ENCODE measurements at places on chromosomes 11 and 22. TPM values are rescaled to one million over a fixed set of nuclear protein-coding genes. Genes with fewer than 3 reads are reported as not detected.

- no peak for DNase-seq
Observed at GRCh38 chr22:35726933-35727332, 9.3 kb downstream of the APOL5 start.

GRCh38 chr11:78030429-78031325, 7.6 kb upstream of the KCTD14 start:
- no peak for DNase-seq

GRCh38 chr22:41989246-41989645, 9.3 kb upstream of the WBP2NL start:
- DNase-seq: no peak

GRCh38 chr11:65849771-65850216, 8.2 kb downstream of the CFL1 start:
- no peak for DNase-seq

- peak; percentile 50 for DNase-seq
Observed at GRCh38 chr11:120563703-120564572, 52.4 kb downstream of the GRIK4 start.

DNA sequence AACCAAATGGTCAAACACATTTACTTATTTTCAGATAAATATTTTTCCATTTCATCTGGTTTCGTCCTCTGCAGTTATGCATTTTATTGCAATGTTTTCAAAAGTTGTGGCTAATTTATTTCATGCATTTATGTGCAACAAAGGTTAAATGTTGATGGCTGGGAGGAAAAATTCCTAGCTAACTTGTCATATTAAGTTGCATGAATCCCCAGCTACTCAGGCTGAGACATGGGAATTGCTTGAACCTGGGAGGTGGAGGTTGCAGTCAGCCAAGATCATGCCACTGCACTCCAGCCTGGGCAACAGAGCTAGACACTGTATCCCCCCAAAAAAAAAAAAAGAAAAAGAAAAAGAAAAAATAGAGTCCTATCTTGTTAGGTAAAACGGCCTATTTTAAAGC, 1862.4 kb upstream of the RAG2 start:
- DNase-seq: no peak

- no peak for DNase-seq
Observed at GRCh38 chr11:14136561-14136960, 174.0 kb downstream of the SPON1 start.

DNA sequence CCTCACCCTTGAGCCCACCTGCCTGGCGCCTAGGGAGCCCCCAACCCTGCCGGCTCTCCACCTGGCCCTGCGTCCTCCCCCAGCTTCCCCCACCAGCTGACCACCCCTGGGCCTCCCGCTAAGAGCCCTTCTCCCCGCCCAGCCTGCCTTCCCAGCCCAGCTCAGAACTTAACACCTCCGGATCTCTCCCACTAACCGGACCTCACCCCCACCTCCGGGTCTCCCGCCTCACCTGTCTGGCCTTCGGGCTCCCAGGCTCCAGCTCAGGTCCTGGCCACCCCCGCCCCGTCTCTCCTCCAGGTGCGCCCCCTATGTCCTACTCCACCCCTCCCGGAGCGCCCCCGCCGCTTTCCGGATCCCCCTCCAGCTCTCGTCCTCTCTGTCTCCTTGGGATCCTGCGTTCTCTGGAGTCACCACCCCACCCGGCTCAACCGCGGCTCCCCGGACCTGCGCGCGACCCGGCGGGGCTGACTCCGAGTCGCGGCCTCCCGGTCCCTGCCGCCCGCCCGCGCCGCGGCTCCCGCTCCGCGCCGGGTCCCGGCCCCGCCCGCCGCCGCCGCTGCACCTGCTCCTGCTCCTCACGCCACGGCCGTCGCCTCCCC, at the start of gene KCNJ11:
Gene KCNJ11 (minus strand): TSS at position 51 of the 602 bp plus-strand sequence. CDS start 568 bp downstream, outside the sequence.
- no peak for DNase-seq

- no peak for DNase-seq
Observed at GRCh38 chr22:29201782-29202181, 3.9 kb upstream of the EMID1 start.

- no peak for DNase-seq
Observed at GRCh38 chr11:12276356-12276755, 101.0 kb upstream of the PARVA start.

DNA sequence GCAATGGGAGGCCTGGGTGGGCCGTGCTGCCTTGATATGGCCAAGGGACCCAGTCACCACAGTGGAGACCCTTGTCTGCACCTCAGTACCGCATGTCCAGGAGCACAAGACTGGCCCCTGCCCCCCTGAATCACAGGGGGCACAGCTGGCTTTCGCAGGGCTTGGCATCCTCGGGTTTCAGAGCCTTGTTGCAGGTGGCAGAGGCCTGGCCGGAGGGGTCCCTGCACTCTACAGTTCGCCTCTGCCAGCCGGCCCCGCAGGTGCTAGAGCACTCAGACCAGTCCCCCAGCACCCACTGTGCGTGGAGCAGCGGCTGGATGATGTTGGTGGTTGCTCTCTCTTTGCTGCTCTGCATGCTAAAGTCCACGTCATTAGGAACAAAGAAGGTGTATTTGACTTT, 23.0 kb downstream of the ADAMTS8 start:
- no peak for DNase-seq

CBLIF gene
- total RNA-seq: not detected

ANGPTL5 gene
- 9.6 TPM for total RNA-seq

ROM1 gene
- 11.1 TPM for total RNA-seq

CADM1 gene
- total RNA-seq: 49.8 TPM

GGT5 gene
- 83.1 TPM for total RNA-seq

WBP2NL gene
- total RNA-seq: 3.3 TPM

OOSP4B gene
- total RNA-seq: not detected

CLDN5 gene
- 226 TPM for total RNA-seq
